ENCODE measurements at places on chromosomes 7 and 10.

GRCh38 chr7:136911344-136911743 lies 42.9 kb downstream of the CHRM2 start:
- no peak for DNase-seq

DNA sequence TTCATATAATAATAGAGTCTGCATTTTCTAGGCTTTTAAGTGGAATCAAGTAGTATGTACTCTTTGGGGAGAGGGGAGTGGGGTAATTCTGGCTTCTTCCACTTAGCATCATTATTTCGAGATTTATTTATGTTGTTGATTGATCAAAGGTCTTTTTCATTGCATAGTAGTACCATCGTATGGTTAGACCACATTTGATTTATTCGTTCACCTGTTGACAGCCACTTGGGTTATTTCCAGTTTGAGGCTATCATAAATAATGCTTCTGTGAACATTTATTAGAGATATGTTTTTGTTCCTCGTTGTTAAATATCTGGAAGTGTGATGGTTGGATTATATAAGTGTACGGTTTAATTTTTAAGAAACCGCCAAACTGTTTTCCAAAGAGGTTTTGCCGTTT lies 52.8 kb downstream of the AHCYL2 start:
- no peak for DNase-seq

GRCh38 chr7:142001163-142001874 lies 5.6 kb downstream of the MGAM start:
- no peak for DNase-seq

DNA sequence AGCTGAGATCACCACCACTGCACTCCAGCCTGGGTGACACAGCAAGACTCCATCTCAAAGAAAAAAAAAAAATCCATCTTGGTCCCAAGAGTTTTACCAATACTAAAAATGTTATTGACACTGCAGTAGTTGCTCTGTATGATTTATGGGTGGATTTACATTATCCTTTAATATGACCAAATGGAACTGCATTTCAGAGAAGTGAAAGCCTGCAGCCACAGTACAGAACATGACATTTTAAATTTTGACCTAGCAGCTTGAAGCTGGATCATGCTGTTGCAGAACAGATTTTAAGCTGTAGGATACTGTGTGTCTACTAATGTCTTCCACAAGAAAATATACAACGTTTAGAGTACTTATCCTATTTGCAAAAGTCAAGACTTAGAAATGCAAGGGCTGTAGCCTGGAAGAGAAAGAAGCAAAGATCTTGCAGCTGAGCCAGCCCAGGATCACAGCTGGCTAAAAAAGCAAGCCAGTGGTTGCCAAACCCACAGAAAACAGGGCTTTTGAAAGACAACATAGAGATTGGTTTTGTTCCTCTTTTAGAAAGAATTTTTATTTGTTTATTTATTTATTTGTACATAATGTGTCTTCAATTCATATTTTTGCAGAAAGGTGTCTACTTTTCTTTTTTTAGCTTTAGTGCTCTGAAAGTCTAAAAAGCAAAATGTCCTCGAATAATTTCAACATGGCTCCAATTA lies 55.2 kb upstream of the WNT16 start:
- no peak for DNase-seq

DNA sequence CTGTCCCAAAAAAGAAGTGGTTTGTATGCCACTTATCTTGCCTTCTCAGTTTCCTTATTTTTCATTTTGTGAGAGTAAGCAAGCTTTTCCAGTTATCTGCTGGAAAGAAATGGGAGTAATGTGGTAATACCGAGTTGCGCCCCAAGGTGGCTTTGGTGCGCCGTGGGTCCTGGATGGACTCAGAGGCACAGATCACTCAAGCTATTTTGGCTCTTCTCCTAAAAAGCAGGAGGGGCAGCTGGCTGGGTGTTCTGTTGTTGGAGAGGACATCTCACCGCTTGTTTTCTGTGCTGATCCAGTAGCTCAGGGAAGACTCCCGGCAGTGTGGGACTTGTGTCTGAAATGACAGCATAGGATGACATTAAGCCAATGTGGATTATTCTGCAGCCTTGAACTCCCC lies 16.4 kb downstream of the PRKRIP1 start:
- no peak for DNase-seq

- DNase-seq: no peak
Observed at GRCh38 chr7:157760004-157760730, 423.4 kb downstream of the DNAJB6 start.

GRCh38 chr7:93142127-93142526 lies 6.1 kb downstream of the SAMD9L start:
- DNase-seq: no peak

DNA sequence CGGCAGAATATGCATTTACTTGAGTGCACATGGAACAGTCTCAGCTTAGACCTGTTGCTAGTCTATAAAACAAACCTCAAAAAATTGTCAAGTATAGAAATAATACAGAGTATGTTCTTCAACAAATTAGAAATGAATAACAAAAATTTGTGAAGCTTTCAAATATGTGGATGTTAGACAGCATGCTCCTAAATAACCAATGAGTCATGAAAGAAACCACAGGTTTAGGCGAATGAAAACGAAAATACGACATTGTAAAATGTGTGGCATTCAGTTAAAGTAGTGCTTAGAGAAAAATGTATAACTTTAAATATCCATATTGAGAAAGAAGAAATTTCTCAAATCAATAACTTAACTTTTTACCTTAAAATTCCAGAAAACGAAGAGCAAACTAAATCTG lies 760.0 kb upstream of the SORCS1 start:
- DNase-seq: no peak

GRCh38 chr7:89054361-89054760 lies 258.8 kb upstream of the TEX47 start:
- DNase-seq: no peak

- DNase-seq: no peak
Observed at GRCh38 chr10:96701265-96701664, 19.0 kb downstream of the PIK3AP1 start.

DNA sequence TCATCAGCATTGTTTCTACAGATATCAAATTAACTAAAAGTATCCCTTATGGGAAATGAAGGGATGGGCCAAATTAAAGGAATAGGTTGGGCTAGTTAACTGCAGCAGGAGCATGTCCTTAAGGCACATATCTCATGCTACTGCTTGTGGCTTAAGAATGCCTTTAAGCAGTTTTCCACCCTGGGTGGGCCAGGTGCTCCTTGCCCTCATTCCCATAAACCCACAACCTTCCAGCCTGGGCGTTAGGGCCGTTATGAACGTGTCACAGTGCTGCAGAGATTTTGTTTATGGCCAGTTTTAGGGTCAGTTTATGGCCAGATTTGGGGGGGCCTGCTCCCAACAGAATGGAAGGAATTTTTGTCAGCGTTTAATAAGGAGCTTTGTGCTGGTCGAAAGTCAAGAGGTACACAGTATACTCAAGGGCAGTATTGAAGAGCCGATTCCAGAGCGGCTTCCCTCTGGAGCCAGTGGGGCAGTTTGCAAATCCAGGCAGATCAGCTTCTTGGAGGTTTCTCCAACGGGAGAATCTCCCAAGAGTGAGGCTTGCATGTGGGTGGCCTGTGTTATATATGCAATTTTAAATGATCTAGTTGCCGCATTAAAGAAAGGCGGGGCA lies 7.7 kb downstream of the PFKP start:
- DNase-seq: no peak

DNA sequence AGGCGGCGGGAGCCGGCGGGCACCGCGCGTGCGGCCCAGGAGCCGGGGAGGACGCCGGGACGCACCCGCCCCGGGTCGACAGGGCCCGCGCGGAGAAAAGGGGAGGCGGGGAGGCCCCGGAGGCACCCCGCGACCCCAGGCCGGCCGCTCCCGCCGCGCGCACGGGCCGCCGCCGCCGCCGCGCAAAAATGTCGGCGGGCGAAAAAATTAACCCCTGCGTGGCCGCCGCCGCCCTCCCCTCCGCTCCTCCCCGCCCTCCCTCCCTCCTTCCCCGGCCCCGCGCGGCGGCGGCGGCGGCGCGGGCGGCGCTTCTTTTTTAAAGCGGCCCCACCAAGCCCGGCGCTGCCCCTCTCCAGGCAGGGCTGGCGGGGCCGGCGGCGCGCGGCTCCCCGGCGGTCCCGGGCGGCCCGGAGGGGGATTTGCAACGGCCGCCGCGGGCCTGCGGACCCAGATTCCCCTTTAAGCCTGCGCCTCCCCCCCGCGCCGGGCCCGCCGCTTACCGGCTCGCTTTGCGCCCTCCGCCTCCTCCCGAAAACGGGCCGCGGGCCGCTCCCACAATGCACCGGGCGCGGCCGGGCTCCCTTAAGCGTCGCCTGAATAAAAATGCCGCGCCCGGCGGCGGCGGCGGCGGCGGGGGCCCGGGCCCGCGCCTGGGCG lies 465 bp downstream of the SEPHS1 start:
- DNase-seq: peak; percentile 49

DNA sequence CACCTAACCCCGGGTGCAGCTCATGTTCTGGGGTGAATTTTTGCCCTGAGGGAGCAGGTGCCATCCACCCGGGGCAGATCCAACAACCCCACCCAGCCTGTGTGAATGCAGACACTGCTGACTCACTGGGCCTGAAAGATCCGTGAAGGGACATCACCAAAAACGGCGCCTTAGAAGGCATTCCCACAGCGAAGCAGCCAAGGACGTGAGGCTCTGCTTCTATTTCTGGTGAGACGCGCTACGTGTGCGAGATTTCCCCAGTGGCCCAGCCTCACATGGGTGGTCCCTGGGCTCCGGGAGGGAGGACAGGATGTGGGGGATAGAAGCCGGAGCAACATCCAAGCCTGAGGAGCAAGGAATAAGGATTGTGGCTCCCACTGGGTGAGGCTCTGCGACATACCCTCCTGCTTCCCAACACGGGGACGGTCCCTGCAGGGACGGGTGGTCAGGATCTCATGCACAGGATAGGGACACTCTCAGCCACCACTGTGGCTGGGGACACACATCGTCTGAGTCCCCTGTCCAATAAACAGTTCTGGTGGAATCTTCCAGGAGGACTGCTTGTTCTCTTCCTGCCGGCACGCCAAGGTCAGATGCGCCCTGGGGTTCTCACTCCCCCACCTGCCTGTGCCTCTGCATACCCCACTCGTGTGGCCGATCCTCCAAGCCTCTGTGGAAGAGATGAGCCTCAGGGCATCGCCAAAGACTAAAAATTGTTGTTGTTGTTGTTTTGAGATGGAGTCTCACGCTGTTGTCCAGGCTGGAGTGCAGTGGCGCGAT lies 70.2 kb downstream of the ZRANB1 start:
- no peak for DNase-seq

GRCh38 chr7:40987571-40987970 lies 715.3 kb downstream of the INHBA start:
- no peak for DNase-seq

GRCh38 chr10:120490288-120490687 lies 33.3 kb downstream of the PLPP4 start:
- no peak for DNase-seq

DNA sequence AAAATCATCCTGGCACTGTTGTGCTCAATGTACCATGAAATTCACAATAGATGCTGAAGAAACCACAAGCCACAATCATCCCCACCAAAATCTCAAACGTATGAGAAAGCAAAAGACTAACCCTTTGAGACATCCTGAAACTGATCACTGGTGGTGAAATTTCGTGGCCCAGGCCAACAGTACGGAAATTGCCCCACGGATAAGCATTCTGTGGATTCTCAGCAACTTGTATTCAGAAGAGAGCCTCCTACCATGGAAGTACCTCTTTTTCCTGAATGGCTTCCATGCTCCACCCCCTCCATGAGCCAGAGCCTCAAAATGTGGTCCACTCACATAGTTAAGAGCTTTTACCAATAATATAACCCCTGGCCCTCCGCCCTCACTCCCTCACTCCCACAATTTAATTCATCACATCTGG lies 163.9 kb upstream of the AUTS2 start:
- no peak for DNase-seq

GRCh38 chr10:106960812-106961211 lies 203.7 kb downstream of the SORCS1 start:
- DNase-seq: no peak

GRCh38 chr10:85492684-85493083 lies 873.9 kb downstream of the GRID1 start:
- no peak for DNase-seq

DNA sequence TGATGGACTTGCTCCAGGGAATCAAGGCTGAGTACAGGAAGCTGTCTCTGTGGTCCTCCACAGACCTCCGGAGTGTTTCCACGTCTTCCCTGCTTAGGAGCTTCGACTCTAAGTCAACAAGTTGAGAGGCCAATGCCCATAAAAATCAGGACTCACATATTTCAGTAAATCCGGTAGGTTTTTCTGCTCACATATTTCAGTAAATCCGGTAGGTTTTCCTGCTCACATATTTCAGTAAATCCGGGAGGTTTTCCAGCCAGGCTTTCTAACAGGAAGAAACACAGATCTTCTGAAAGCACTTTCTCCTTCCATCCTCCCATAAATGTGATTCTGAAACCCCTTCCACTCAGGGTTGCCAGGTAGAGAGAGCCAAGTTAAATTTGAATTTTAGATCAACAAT lies 340.1 kb upstream of the SHH start:
- DNase-seq: no peak

DNA sequence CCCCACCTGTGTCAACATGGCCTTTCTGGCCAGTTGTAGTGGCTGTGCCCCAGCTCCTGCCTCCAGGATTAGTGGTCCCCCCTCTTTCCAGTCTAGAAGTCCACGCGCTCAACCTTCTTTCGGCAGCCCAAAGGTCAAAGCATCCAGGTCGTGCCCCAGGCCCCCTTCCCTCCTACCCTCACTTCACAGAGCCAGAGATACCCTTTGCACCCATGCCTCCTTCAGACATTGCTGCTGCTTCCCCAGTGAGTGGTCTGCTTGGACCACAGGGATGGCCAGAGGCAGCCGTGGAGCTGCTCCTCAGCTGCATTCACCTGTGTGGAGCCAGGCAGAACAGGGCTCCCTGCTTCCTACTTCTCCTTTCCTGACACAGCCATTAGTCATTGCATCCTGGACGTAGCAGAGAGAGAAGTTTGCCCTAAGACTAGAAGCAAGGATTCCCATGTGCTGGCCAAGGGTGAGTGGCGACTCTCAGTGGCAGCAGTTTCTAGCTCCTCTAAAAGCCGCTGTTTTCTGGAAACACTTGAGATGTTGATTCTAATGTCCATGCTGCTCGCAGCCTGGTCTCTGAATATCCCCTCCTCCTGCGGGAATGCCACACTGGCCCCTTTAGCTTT lies 243.1 kb upstream of the SHH start:
- DNase-seq: no peak

GRCh38 chr10:95784279-95784913 lies 28.4 kb downstream of the ENTPD1 start:
- no peak for DNase-seq

DNA sequence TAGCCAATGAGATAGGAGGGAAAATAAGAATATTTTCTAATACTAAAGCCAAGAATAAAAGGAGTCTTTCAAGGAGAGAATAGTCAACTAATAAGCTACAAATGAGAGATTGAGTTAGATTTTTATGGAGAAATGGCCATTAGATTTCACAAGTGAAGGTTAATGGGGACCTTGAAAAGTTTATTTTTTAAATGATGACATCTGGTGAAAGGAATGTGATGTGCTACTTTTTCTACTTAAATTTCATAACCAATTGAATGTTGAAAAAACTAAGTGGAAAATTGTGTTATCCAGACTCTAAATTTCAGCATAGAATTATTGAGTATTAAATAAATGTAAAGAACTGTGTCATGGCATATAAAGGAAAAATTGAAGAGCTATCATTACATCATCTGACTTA lies 125.7 kb downstream of the TSPAN12 start:
- no peak for DNase-seq

- DNase-seq: no peak
Observed at GRCh38 chr7:29095631-29096445, 50.5 kb downstream of the CPVL start.
